ENCODE measurements at places on chromosomes 3 and 15.

DNA sequence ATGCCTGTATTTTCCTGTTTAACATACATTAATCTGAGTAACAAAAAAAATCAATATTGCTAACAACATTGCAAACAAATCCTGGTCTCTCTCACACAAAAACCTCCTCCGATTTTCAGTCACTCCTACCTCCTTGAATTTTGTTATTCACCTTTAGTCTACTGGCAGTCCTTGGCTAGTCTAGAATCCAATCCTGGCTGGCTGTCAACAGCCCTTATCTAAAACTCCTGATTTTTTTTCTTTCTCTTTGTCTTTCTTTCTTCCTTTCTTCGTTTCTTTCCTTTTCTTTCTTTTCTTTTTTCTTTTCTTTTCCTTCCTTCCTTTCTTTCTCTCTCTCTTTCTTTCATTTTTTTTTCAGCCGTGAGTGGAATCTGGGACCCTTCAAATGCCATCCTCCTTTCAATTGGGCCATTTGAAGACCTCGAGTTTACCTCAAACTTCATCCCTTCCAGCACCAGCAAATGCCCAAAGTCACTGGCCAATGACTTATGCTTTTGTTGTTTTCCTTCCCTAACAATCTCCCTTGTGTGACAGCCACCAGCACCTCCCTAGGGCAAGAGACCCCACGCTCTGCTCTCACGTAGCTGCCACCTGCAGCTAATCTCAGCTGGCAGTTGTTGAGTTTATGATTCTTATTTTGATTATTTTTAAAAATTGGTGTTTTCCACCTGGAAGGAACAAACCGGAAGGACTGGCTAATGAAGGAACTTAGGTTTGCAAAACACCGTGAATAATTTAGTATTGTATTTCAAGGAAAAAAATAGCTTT lies 6.8 kb upstream of the ONECUT1 start:
- no peak for DNase-seq

- no peak for DNase-seq
These were observed 56.0 kb downstream of the PDE8A start for GRCh38 chr15:85037641-85038040.

GRCh38 chr15:35702946-35703495 lies 157.1 kb upstream of the DPH6 start:
- DNase-seq = no peak

GRCh38 chr15:72342385-72342784 lies 22.4 kb upstream of the CELF6 start:
- no peak for DNase-seq

DNA sequence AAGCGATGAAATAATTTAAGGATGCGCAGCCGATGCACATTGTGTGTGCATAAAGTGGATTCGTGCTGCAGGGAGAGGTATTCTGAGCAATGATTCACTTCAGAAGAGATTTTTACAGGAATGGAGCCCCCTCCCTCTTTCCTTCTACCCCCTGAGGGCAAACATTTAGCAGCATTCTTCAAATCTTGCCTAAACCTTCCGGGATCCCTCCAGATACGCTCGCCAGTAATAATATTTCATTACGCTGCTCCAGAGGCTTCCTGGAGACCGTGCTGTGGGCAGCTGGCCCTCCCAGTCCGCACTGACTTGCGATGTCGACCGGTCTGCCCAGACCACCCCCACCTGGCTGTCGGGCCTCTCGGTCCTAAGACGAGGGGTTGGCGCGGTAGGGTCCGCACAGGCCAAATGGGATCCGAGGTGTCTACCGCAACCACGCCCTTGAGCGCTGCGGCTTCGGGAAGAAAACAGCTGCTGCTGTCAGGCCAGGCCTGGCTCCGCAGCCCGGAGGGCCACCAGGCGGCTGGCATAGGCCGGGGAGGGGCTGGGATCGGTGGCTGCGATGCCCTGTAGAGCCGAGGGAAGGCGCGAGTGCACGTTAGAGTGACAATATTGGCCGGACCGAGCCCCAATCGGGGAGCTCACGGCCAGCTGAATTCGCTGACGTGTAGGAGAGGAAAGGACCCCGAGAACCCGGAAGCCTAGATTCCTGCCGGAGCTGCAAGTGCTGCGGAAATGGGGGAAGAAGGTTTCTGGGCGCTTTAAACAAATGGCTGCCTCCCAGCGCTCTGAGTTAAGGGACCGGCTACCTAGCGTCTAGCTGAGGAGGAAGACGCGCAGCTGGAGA lies 14.3 kb downstream of the ZIC4 start:
- DNase-seq = peak; percentile 93

Measured in Ammon's horn (tissue), 1 donor.